ENCODE measurements at places on chromosomes 4 and X.

GRCh38 chr4:173556398-173557131, 26.5 kb upstream of the HAND2 start:
- DNase-seq = no peak

- no peak for DNase-seq
Measured at GRCh38 chr4:71456841-71457240, 118.0 kb downstream of the SLC4A4 start.

DNA sequence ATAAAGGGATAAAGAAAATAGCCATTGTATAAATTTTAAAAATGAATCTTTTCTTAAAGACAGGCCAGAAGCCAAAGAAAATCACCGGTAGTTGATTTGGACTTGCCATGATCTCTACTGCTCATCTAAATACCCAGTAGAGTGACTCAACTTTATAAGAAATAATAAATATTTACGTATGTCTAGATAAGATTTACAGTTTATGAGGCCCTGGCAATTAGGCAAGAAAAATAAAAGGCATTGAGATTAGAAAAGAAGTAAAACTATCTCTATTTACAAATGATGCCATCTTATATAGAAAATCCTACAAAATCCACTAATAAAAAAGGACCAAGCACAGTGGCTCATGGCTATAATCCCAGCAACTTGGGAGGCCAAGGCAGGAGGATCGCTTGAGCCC, 765.5 kb upstream of the HTR2C start:
- no peak for DNase-seq

DNA sequence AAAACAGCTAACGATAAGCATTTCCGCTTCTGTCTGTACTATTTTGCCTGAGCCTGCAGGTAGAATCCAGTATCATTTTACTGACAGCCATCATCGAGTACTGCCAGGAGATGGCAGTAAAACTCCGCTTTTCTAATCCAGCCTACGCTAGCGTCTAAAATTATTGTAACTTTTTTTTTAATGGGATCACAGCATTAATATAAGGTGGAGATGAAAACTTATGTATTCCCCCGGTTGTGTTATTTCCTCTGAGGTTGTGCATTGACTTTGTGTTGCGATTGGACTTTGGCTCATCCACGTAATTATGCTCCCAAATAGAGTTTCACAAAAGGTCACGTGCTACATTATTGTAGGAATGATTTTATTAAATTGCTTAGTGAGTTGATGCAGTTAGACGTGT, 248.1 kb downstream of the C4orf33 start:
- no peak for DNase-seq

DNA sequence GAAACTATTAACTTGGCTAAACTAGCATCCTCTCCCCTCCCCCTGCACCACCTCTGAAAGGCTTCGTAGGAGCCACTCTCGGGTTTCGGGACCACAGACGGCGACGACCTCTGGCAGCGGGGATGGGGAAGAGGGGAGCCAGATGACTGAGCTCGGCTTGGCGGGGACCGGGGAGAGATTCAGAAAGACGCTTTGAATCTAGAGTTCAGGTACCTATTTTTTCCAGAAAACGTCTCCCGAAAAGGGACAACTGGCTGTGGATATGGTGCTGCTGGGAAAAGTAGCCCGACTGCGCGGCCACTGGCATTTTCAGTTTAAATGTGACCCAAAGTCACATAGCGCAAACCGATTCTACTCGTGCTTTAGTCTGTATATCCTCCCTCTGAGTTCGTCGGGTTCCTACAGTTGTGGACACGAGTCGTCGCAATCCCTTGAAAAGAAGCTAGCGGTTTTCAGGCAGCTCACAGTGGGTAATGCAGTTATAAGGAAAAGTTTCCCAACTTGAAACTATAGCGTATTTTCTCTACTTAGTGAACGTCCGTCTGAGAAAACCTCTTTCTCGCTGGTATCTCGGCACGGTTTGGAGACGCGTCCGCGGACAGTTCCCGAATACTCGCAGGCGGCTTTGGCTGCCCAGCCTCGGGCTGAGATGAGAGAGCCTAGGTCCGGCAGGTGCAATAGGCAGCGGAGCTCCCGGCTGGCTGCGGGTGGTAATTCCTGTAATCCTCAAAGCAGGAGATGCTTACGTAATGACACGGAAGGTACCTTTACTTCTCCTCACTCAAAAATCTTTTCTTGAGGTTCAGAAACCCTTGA, 1.3 kb downstream of the PARM1 start:
- no peak for DNase-seq

DNA sequence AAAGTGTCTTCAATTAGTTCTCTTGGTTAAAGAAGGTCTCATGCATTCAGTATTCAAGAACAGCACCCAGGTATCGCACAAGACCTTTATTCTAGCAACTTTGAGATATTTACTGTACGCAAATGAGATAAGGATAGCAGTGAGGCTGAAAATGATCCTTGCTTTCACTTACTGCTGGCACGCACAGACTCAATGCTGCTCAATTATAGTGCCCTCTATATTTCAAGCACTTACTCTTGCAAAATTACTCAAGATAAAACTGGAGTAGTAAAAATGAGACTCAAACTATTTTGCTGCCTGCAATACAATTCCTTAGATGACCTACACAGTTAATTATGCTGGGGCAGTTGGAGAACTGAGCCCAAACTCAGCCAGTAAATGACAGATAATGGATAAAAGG, 60.9 kb downstream of the ADGRA3 start:
- no peak for DNase-seq

DNA sequence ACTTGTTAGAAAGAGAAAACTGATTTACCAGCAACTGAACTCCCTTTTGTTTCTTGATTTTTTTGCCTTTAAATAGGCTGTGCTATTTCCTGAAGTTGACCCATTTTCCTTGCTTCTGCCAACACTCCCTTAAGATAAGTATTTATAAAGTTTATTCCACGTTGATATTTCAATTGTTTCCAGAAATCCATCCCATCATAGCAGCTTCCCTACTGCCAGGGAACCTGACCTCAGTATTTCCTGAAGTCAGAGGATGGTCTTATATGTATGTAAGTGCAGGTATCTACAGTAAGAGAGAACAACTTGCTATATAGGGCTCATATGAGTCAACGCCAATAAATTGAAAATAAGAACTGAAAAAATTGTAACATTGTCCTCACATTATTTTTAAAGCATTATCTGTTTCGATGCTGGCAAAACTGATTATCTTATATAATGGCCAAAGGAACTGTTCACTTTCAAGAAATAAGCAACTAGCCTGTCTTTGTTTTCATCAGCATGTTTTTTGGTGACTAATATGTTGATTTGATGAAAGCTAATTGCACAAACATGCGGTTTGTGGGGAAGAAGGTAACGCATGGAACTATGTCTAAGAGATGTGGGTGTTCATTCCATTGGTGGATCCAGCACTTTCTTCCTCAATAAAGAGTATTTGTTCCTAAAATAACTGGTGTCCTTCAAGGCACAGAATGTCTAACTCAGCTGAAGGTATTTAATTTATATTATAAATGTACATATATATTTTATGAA, 4.7 kb downstream of the LIMCH1 start:
- no peak for DNase-seq

DNA sequence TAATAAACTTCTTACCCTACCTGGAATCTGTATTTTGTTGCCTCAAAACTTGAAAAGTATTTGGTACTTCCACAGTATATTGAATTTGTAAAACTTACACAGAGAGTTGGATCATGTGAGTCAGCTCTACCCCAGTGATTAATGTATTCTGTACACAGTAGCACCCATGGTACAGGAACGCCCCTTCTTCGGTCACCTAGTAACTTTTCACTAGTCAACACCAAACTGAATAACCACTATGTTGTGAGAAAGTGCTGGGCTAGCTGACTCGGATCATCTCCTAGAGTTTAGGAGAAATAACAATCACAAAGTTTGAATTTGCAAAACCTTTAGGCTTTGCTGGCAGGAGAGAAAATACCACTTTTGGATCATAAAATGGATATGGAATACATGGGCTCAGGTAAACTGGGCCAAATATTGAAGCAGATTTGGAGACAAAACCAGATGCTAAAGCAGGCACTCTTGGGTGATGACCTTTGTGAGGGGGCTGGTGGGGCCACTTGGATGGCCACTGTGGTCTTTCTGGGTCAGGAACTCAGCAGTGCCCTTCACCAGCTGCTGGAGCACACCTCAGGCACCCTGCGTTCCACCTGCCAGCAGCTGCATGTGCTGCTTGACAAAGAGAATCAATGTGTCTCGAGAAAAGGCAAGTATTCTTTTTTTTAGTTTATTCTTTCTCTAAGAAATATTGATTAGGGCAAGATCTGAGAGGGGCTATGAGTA, at the start of gene DTHD1:
TSS of gene DTHD1 (plus strand) at position 233 of the 723 bp plus-strand sequence. CDS start at position 376, 143 bp downstream.
- no peak for DNase-seq

GRCh38 chr4:40933272-40934053, 183.7 kb downstream of the NSUN7 start:
- no peak for DNase-seq
